ENCODE measurements at places on chromosomes 6 and 20.

- DNase-seq, result no peak
Measured at GRCh38 chr6:66226109-66226508, 519.1 kb upstream of the EYS start.

- no peak for DNase-seq
Measured at GRCh38 chr20:18904624-18905023, 91.0 kb downstream of the SCP2D1 start.

- no peak for DNase-seq
Measured at GRCh38 chr6:143647732-143648131, 30.0 kb upstream of the PHACTR2 start.

- DNase-seq, result no peak
Measured at GRCh38 chr6:89836639-89837222, 7.1 kb downstream of the CASP8AP2 start.

GRCh38 chr6:159904497-159904911 is 13.7 kb downstream of the MAS1 start:
- no peak for DNase-seq

DNA sequence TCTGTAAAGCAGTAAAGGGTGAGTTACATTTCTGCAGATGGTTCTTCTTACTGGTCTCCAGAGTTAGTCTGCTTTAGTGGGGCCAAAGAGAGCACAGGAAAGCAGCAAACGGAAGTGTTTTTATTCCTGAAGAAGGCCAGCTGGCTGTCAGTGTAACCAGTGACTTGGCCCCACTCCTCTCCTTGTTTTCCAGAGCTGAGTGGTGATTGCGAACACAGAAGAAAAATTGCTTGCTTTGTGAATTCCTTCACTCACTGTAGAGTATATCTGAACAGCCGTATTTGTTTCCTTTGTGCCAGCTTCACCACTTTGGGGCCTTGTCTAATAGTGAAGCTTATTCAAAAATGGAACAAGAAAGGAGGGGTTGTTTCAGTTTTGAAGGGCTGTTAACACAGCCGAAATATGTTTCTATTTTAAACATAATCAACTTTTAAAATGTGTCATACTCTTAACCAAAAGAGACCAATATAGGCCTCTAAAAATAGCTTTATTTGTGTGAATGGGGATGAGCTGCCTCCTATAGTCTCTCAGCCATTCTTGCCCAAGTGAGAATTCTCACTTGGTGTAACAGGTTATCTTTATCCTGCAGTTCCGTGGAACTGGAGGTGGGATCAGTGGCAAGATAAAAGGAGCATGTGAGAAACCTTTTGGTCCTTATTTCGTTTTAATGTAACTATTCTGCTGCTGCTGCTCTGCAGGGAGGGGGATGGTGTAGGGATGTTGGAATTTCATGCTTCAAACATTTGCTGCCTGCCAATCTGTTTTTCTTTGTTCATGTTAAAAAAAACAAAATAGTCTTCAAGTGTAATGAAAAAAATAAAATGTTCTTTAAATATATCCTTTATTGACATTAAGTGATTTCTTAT is 37.8 kb downstream of the ZC2HC1B start:
- DNase-seq, result no peak

- DNase-seq, result no peak
Measured at GRCh38 chr6:15956205-15957106, 172.4 kb upstream of the MYLIP start.

- DNase-seq, result no peak
Measured at GRCh38 chr20:38294076-38294591, 9.8 kb upstream of the BPI start.

GRCh38 chr20:23097636-23098580 is 11.8 kb upstream of the CD93 start:
- DNase-seq, result no peak

GRCh38 chr6:11999246-11999645 is 12.9 kb upstream of the HIVEP1 start:
- no peak for DNase-seq

DNA sequence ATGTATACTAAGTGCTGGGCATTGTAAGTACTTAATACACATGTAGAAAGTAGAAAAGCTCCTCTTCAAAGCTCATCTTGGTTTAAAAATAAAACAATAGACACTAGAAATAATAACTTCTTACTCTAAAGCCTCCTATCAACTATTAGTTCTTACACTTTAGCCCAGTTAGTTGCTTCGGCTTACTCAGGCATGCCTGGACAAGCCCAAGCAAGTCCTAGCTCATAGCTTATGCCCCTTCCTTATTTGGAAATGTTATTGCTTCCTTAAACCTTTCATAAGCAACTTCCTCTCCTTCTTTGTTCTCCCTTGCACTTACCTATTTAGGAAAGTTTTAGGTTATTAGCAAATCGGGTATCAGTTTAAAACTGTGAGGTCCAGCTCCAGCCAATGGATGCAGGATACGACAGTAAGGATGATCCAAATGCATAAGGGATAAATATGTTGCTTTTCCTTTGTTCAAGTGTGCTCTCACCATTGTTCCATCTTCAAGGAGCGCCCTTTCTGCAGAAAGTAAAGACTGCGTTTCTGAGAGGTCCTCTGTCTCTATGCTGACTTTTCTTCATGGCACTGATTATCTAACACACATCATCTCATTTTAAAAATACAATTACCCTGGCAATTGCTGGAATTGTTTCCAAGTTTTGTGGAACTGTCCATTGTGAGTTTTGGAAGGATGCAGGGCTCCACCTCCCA is 12.3 kb downstream of the TMEM30A start:
- DNase-seq, result no peak

DNA sequence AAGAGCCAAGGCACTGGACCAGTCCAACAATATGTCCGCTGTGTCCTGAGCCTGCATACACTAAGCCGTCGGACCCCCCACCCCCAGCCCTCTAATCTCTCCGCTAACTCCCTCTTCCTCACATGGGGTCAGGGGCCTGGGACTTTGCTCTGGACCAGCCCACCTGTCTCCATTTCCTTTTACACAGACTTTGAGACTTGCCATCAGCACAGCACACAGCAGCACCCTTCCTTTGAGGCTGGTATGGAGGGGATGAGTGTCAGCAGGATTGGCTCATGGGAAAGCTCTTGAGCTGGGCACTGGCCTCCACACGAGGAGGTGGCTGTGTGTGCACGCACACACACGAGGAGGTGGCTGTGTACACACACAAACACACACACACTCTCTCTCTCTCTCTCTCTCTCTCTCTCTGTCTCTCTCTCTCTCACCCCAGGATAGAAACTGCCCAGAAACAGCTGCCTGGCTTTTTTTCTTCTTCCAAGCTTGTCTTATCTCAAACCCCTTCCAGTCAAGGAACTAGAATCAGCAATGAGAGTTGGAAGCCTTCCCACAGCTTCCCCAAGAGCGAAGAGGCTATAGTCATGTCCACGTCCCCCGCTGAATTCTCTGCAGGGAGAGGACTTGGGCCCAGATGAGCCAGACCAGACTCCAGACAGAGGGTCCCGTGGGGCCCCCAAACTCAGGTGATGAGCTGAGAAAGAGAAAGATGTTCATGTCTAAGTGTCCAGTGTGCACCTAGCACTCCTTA is 18.6 kb downstream of the SLC9A8 start:
- no peak for DNase-seq

Measured in stimulated activated naive CD8-positive, alpha-beta T cell treated with anti-CD3 and anti-CD28 coated beads, Interleukin-15, Interleukin-2, amounts not matched to agents 100 U/mL and 50 U/mL, for 24 hours (primary cell).